ENCODE measurements at places on chromosomes 3 and 15.

DNA sequence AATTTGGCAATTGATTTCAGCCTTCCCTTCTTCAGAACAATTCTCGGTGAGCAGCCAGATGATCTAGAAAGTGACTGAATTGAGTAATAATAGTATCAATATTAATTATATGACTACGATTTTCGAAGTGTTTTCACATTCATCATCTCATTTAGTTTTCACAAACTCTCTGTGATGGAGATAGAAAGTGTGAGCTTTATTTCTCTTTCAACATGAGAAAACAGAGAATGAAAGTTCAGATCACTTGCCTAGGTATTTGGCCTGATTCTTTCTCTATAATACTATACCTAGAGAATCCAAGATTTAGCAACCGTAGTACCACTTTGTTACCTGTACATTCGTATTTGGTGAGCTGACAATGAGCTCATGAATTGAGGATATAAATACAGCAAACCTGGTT, 739.2 kb upstream of the NR2F2 start:
- DNase-seq, result no peak

DNA sequence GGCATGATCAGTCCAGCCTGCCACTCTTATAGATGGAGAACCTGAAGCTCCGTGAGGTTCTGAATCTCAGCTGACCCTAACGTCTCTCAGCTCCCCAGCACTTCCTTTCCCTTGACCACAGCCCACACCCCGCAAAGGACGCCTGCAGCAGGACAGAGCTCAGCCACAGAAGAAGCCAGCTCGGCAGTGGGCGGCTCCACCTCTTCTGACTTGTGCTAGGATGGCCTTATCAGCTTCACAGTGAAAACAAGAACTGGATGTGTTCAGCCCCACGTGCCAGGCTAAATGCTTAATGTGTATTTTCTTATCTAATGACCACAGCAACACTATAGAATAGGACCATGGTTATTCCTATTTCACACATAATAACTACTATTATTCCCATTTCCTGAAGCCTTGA, 127.6 kb downstream of the ARNT2 start:
- no peak for DNase-seq

DNA sequence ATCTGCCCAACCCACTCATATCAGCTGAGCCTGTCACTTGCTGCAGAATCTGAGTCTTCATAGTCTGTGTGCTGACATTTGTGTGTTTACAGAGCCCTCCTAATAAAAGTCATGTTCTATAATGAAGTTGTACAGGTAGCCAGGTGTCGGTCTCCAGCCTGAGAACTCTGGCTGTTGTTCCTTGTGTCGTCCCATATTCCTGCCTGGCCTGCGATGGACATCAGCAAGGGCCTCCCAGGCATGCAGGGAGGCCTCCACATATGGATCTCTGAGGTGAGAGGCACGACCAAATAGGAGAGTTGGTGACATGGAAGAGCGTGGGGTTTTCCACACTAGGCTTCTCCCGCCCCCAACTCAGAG, 2.9 kb downstream of the VILL start:
- DNase-seq, result no peak

GRCh38 chr3:112560307-112560706, 1.5 kb downstream of the ATG3 start:
- DNase-seq, result no peak

DNA sequence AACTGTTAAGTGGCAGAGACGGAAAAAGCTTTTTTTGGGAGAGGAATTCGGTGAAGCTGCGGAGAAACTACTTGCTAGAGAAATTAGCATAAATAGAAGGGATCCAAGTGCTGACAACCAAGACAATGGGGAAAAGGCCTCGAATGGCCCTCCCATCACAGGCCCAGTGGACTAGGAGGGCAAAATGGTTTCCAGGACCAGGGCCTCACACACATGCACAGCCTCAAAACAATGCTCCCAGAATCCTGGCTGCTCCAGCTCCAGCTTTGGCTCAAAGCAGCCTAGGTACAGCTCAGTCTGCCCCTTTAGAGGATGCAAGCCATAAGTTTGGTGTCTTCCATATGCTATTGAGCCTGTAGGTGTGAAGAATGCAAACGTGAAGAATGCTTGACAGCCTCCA, 388.2 kb downstream of the OTOL1 start:
- DNase-seq, result no peak

- DNase-seq, result no peak
These were observed 8.6 kb downstream of the VPS18 start for GRCh38 chr15:40902605-40903561.
